ENCODE measurements at places on chromosomes 5 and 9.

- DNase-seq: no peak
These were observed 369.3 kb upstream of the TRPC7 start for GRCh38 chr5:136734628-136735027.

GRCh38 chr5:81665795-81666194 lies 85.1 kb downstream of the SSBP2 start:
- no peak for DNase-seq

- no peak for DNase-seq
These were observed 35.9 kb downstream of the MAMDC2 start for GRCh38 chr9:70079417-70080037.

GRCh38 chr9:125549039-125549438 lies 158.0 kb downstream of the MAPKAP1 start:
- no peak for DNase-seq

DNA sequence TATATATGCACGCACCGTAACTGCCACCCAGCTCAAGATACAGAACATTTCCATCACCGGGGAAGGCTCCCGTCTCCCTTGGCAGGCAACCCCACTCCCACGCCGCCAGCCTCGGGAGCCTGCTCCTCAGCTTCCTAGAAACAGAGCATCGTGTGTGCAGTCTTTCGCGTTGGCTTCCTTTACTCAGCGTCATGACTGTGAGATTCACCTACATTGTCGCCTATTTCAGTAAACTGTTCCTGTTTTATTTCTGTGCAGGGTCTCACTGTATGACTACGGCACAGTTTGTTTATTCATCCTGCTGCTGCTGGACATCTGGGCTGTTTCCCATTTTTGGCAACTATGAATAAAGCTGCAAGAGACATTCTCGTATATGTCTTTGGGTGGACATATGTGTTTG lies 90.7 kb downstream of the STK10 start:
- no peak for DNase-seq
